ENCODE measurements at places on chromosomes 11 and 22. TPM values are rescaled to one million over a fixed set of nuclear protein-coding genes. Genes with fewer than 3 reads are reported as not detected.

DNA sequence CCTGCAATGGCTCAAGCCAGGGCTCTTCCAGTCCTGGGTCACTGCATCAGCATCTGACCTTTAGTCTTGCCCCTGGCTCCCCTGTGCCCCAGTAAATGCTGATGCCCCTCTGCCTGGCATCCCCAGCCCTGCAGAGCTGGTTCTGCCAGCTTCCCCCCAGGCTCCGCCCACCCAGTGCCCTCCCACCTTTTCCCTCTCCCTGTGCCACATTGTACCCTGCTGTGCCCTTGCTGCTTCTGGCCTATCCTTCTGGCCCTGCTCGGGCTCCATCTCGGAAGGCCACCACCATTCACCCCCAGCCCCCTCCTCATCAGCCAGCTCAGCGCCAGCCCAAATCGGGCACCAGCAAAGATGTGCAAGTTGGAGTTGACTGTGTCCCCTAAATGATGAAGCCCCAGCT, 7.4 kb downstream of the CAPN5 start:
- DNase-seq = peak; percentile 16

- no peak for DNase-seq
Observed at GRCh38 chr22:37202716-37203115, 9.6 kb downstream of the SSTR3 start.

DNA sequence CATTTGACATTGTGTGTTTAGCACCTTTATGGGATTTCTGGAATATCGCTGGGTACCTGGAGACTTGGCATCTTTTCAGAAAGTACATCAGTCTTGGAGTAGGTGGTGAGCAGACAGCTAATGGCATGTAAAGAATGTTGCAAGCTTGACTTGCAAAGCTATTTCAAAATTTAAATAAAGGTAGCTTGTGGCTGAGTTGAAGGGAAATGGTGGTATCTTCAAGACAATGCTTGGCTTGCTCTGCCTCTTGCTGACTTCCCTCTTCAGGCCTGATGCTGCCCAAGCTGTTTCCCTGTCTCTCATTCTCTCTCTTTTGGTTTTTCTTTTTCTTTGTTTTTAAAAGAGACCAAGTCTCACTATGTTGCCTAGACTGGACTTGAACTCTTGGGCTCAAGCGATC, 13.2 kb downstream of the ZNRF3 start:
- DNase-seq = no peak

DNA sequence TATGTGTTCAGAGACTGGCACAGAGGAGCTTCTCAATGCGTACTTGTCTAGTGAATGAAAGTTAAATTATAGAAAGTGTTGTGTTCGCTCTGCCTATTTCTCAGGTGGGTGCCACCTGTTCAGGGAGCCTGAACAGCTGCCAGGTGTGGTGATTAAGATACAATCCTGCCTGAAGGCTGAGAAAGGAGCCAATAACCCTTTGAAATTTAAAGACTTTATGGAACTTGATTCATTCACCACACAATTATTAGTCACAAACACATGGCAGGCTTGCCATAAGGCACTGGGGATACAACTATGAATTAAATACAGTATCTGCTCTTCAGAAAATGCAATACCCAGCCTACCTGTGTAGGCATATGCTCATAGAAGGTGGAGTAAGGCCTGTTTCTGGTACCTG, 92.9 kb upstream of the AMOTL1 start:
- DNase-seq = no peak

- DNase-seq = no peak
Observed at GRCh38 chr11:62398011-62398994, 20.5 kb upstream of the SCGB1A1 start.

- DNase-seq = no peak
Observed at GRCh38 chr11:29847219-29847618, 169.6 kb downstream of the KCNA4 start.

DNA sequence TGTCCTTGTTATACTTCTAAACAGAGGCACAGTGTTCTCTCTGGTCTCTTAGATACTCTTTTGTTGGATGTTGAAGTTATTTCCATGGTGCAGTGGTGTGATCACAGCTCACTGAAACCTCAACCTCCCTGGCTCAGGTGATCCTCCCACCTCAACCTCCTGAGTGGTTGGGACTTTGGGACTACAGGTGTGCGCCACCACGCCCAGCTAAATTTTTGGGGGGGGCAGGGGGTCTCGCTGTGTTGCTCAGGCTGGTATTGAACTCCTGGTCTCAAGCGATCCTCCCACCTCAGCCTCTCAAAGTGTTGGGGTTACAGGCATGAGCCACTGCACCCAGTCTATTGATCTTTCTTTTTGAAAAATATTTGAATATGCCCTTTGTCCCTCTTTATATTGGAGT, 14.9 kb downstream of the ZNF74 start:
- DNase-seq = no peak

GRCh38 chr11:1121813-1122663, 35.7 kb upstream of the MUC5AC start:
- peak; percentile 6 for DNase-seq

DNA sequence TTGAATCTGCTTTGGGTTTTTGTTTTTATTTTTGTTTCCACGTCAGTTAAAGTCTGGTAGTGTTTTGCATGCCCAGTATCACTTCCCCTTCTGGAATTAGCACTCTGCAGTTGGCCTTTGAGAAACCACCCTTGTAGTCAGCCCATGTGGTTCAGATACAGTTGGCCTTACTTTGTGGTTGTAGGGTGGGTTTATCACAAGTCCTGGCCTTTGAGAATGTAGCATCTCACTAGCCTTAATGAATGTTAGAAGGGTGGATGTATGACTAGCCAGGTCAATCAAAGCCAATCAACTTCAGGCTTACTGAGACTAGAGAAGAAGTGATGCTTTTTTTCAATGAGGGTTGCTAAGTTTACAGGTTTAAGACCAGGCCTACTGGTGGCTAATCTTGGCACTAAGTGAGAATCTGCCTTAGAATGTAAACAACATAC, 19.8 kb downstream of the ARL14EP start:
- DNase-seq = no peak

- no peak for DNase-seq
Observed at GRCh38 chr11:46658259-46658658, 40.9 kb downstream of the ATG13 start.

DNA sequence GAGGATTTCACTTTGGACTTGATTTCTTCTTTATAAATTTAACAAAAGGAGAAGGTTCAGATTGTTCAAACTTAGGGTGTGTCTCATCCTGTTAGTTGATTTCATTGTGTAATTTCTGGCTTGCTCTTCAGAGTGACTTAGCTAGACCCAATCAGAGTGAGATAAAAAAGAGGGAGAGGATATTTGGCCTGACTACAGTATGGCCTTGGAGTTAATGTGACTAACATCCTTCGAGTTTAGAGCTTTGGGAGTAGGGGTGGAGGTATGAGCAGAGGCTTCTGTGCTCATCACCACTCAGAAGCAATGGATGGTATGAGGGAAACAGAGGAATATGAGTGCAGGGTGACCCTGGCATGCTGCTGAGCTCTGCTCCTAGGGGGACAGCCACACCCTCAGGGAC, 114.2 kb downstream of the ME3 start:
- DNase-seq = no peak

- no peak for DNase-seq
Observed at GRCh38 chr11:116725434-116726221, 47.2 kb downstream of the BUD13 start.

DNA sequence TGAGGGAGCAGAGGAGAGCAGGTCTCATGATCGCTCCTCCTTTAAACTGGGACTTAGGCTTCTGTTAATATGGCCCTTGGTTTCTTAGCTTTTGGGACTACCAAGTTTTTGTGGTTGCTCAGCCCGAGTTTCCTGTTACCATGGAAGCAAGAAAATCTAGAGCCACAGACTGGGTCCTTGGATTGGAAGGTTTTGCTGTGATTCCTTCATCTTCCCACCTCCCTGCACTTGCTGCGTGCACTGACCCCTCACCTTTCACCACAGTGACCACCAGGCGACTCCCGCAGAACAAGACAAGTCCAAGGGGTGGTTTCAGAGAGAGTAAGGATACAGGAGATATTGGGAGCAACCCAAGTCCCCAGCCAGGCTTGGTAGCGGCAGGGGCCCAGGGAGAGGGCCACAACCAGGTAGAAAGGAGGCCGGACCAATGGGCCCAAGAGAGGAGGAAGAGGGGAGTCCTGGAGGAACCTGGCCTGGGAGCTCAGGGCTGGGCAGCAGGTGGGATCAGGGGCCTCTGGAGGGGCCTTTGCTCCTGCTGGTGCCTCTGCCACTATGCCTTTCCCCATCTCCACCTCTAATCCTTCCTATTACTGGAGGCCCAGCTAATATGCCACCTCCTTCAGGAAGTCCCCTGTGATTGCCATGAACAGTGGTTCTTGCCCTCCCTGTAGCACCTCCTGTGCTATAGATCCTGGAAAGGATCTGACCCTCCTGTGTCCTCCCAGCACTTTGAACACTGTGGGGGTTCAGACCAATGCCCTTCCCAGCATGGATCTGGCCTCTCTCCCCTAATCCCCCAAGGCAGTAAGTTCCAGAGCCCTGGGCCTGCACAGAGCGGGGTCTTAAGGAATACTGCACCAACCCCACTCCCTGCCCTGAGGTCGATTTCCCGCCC, 21.2 kb downstream of the CSF2RB start:
- DNase-seq = no peak

- no peak for DNase-seq
Observed at GRCh38 chr11:129743112-129743815, 72.4 kb upstream of the TMEM45B start.

- no peak for DNase-seq
Observed at GRCh38 chr11:25943777-25944661, 387.9 kb upstream of the ANO3 start.

The IGSF22 gene
- not detected for total RNA-seq

The CCDC87 gene
- 0.28 TPM for total RNA-seq

The GAL3ST3 gene
- total RNA-seq = 1.2 TPM

The COA4 gene
- 78.1 TPM for total RNA-seq

The NXPE1 gene
- not detected for total RNA-seq

The DGAT2 gene
- 169 TPM for total RNA-seq

All from omental fat pad (tissue), 4 donors.